ENCODE measurements at places on chromosomes 2 and 18. TPM values are rescaled to one million over a fixed set of nuclear protein-coding genes. Genes with fewer than 3 reads are reported as not detected.

- H3K4me3 ChIP-seq: no peak overlapping the region
- no peaks in the 10 kb centered on the region for H3K27me3 ChIP-seq
- no peaks in the 10 kb centered on the region for H3K36me3 ChIP-seq
- no peak overlapping the region for H3K27ac ChIP-seq
Measured at GRCh38 chr2:142033393-142033792, 97.4 kb downstream of the LRP1B start.

- H3K4me1 ChIP-seq: no peaks in the 10 kb centered on the region
- H3K27me3 ChIP-seq: no peaks in the 10 kb centered on the region
- no peak overlapping the region for H3K27ac ChIP-seq
Measured at GRCh38 chr2:172578054-172578453, 22.2 kb downstream of the PDK1 start.

GRCh38 chr2:58671675-58672074, 430.6 kb upstream of the FANCL start:
- no peak overlapping the region for H3K27ac ChIP-seq
- H3K27me3 ChIP-seq: no peaks in the 10 kb centered on the region
- no peaks in the 10 kb centered on the region for H3K36me3 ChIP-seq
- no peak for DNase-seq

GRCh38 chr2:233084488-233084887, 24.3 kb downstream of the INPP5D start:
- peak overlapping the region; percentile 80 for H3K27ac ChIP-seq
- no peaks in the 10 kb centered on the region for H3K27me3 ChIP-seq
- H3K4me3 ChIP-seq: no peak overlapping the region
- H3K36me3 ChIP-seq: no peaks in the 10 kb centered on the region
- peaks cover 87% of the 10 kb centered on the region for H3K4me1 ChIP-seq
- peak; percentile 72 for DNase-seq

KCNIP3 gene
- 2.6 TPM for total RNA-seq

KCMF1 gene
- 64.2 TPM for total RNA-seq

Data from lower lobe of right lung (tissue), 2 donors.